ENCODE measurements at places on chromosomes 5 and 9.

DNA sequence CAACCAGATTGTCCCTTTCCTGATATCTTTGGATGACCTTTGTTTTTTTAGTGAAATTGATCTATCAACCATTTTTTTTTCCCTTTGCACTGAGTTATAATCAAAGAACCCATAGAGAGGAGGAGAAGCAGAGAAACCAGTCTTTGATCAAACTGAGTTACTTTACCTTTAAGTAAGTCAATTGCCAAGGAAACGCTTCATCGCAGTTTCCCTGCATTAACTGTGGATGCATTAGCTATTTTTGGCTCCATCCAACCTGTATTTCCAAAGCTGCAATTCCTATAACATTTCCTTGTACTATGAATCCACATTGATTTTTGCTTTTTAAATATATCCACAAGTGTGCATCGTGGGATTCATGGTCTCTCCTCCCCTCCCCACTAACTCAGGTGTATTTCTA, 268.1 kb downstream of the NTRK2 start:
- no peak for DNase-seq

DNA sequence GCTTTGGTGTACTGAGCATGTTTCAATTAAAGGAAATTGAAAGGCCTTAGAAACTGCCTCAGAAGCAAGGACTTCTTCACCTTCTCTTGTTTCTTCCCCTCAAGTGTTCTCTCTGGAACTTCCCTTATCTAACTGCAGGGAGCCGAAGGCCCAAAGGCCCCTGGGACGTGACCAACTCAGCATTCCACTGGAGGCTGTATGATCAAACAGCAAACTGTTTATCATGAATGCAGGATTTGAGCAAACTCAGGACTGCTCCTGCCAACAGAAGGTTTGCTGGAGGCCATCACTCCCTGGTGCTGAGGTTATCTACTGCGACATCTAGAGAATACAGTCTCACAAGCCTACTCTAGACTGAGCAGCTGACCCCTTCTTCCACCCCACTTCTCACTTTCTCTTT, 4.8 kb upstream of the CDH10 start:
- DNase-seq = no peak

DNA sequence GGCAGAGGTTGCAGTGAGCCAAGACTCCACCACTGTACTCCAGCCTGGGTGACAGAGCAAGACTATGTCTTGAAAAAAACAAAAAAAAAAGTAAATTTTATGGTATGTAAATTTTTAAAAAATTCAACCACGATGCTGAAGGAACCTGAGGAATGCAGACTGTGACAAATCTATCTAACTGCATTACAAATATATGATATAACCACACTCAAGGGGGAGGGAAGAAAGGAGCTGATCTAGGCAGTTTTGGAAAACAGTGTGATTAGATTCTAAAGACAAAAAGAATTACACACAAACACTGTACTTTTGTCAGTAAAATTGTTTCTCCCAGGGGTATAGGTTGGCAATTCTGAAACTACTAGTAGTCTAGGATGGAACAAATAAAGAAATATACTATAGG, 17.0 kb downstream of the LARS1 start:
- no peak for DNase-seq

- DNase-seq = peak; percentile 81
These were observed 308.5 kb downstream of the RAB3C start for GRCh38 chr5:58891086-58891970.

DNA sequence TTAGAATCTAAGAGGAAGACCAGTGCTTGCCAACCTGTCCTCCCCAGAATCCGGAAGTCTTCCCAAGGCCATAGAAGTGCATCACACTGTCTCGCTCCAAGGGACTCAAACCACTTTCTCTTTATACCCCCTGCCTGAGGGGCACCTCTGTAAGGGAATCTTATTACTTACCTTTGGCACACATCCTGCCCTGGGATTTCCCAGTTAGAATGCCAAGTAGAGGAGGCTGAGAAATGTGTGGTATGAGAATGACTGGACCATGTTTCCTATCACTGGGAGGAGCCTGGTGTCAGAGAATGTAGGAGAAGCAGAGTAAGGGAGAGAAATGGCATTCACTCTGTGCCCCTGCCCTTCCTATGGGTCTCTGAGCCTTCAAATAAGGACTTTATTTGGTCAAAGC, 85.8 kb downstream of the AOPEP start:
- no peak for DNase-seq

DNA sequence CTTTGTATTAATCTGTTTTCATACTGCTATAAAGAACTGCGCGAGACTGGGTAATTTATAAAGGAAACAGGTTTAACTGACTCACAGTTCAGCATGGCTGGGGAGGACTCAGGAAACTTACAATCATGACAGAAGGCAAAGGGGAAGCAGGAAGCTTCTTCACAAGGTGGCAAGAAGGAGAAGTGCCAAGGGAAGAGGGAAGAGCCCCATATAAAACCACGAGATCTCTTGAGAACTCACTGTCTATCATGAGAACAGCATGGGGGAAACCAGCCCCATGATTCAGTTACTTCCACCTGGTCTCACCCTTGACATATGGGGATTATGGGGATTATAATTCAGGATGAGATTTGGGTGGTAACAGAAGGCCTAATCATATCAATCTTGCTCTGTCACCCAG, 60.9 kb upstream of the CHD1 start:
- no peak for DNase-seq

DNA sequence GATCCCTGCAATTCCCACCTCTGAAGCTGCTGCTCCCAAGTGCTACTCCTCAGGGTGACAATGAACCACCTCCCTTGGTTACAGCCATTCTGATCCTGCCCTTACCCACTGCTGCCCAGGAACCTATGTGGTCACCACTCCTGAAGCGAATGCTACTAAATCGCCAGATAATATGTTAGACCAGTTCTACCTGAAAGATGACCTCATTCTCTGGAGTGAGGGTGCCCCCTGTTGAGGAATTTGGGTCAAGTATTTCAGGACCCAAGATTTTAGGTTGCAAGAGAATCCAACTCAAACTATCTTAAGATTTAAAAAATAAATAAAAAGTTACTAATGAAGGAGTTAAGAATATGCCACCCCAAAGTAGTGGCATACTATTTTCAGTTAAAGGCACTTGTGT, 5.8 kb upstream of the SNAPC3 start:
- DNase-seq = peak; percentile 37

GRCh38 chr5:181223729-181224389, 778 bp downstream of the TRIM41 start:
- DNase-seq = no peak

DNA sequence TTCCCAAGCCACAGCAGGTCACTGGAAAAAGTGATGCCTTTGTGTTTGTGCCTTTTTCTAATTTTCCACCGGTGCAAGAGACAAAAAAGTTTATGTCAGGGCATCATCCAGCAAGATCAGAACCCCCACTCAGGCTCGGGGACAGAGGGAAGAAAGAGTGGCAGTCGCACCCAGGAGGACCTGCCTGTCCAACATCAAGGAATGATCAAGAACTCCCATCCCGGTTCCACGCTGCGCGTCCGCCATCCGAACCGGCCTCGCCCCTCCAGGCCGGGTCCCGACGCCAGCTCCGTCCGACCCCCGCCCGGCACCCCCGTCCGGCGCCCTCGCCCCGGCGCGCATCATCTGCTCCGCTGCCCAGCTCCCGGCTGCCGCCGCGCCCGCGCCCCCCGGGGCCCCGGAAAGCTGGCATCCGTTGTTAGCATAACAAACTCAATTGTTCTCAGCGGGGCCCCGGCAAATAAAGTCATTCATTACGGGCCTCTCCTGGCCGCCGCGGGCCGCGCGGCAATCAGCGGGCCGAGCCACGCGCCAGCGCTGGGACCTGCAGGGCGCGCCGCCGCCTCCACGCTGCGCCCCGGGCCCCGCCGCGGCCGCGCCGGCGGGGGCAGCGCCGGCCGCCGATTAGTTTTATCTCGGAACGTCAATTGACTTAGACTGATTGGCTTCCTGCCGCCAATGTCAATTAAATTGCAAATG, 48.1 kb downstream of the PAX5 start:
- no peak for DNase-seq

GRCh38 chr5:141496038-141496437, 7.2 kb downstream of the PCDHGC5 start:
- DNase-seq = no peak

DNA sequence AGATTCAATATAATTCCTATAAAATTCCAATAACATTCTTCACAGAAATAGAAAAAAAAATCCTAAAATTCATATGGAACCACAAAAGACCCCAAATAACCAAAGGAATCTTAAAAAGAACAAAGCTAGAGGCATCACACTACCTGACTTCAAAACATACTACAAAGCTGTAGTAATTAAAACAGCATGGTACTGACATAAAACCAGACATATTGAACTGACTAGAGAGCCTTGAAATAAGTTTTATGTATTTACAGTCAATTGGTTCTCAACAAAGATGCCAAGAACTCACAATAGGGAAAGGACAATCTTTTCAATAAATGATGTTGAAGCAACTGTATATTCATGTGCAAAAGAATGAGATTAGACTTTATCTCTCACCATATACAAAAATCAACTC, 36.9 kb downstream of the BTNL9 start:
- no peak for DNase-seq

DNA sequence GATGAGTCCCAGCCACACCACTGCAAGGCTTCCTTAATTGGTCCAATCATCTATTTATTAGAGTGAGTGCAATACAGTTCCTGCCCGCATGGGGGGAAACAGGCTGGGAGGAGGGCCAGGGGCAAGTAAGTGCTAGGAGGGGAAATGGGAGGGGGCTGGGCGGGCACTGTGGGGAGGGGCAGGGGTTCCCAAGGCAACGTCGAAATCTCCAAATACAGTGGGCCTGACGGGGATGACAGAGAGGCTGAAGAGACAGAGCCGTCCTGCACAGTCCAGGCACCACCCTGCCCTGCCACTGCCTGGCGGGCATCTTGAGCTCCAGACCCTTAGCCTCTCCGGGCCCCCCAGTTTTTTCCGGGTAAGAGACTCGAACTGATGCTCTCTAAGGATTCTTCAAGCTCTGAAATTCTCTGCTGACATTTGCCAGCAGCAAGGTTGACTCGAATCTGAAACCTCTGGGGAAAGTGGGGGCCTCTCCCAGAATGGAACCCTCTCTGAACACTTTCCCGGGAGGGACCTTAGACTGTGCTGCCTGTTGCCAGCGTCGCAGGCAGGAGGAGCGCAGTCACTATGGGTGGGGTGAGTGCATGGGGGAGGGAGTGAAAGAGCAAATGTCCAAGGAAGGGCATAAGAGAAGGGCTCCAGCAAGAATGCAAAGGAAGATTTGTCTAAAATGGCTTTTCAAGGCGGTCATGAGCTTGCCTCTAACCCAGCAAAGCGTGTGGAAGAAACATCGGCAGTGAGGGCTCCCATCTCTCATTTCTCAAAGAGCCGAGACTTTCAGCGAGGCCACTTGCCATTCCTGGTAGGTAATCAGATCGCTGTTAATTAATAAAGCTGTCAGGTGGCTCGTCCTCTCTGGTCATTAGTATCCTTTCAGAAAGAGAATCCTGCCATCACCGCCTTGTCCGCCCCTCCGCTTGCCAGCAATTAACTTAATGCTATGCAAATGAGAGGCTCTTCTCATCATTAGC, 99.0 kb downstream of the GTF3C4 start:
- peak; percentile 40 for DNase-seq

GRCh38 chr5:2754581-2755075, 3.2 kb upstream of the IRX2 start:
- DNase-seq = no peak

- DNase-seq = no peak
These were observed 66.9 kb downstream of the DCP2 start for GRCh38 chr5:113043491-113043931.

DNA sequence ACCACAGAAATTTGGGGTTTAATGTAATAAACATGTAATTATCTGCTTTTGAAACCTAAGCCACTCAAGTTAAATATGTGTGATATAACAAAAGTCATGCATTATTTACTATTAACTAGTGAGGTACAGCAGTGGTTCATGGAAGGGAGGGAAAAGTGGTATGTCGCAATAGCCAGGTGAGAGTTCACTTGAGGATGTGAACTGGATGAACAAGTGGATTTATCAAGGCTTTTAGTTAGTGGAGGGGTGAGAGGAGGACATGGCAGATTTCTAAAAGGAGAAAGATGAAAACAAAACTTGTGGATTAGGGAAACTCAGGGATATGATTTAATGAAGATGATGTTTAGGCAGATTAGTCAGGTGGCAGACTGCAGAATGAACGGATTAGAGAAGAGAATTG, 141.3 kb upstream of the NFIB start:
- DNase-seq = no peak

DNA sequence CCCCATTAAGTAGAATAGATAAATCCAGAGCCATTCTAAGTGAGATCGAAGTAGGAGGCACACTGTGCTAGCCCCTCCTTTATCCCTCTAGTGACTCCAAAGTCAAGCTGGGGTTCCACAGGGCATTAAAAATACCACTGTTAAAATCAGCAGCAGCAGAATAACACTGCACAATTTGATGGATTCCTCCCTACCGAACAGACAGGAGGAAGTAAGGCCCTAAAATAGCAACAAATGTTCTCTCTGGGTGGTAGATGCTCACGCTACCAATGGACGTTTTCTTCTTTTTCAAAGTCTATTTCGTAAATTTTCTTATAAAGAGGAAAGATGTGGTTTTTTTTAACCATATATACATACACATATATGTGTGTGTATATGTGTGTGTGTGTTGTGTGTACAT, 54.4 kb downstream of the FBXW11 start:
- DNase-seq = no peak

- DNase-seq = no peak
These were observed 4.3 kb downstream of the GOLGA2 start for GRCh38 chr9:128271512-128271911.

- DNase-seq = no peak
These were observed 40.4 kb downstream of the COL5A1 start for GRCh38 chr9:134682026-134682425.

- DNase-seq = peak; percentile 67
These were observed 1.2 kb upstream of the SMARCA2 start for GRCh38 chr9:2013743-2014475.

GRCh38 chr9:122336866-122337555, 33.8 kb upstream of the PTGS1 start:
- no peak for DNase-seq

- DNase-seq = no peak
These were observed 339.4 kb downstream of the KDM4C start for GRCh38 chr9:7097040-7097715.
